Chondrocyte (in vitro differentiated cells): ENCODE measurements at places on chromosomes 13 and 19. TPM values are rescaled to one million over a fixed set of nuclear protein-coding genes. Genes with fewer than 3 reads are reported as not detected.

Gene POSTN
- 5,433 to 6,725 TPM (median 6,602 TPM) in 3 replicates for total RNA-seq

Gene ZNF549
- total RNA-seq: 6.8 to 7.4 TPM (median 7.1 TPM) in 3 replicates

Gene ARRDC2
- total RNA-seq: 12.2 to 19.8 TPM (median 17.8 TPM) in 3 replicates

Gene PLPPR3
- total RNA-seq: 5.4 to 6.8 TPM (median 6.0 TPM) in 3 replicates

Gene STARD13
- 37.6 to 57.8 TPM (median 41.0 TPM) in 3 replicates for total RNA-seq
